Memory B cell (primary cell): ENCODE measurements at places on chromosomes 12 and 14.
A peak's percentile ranks its signal among the peaks of the same experiment; 100 is the strongest.

GRCh38 chr14:91244501-91244901 is at the start of gene GPR68:
TSS of gene GPR68 (minus strand) at chr14:91244704. CDS start at chr14:91235050, 9,654 bp downstream.
- no peak for DNase-seq

- DNase-seq: no peak
Measured at GRCh38 chr12:20950248-20950647, 139.7 kb downstream of the SLCO1B3 start.

- DNase-seq: no peak
Measured at GRCh38 chr14:27686137-27686536, 1080.5 kb upstream of the FOXG1 start.

DNA sequence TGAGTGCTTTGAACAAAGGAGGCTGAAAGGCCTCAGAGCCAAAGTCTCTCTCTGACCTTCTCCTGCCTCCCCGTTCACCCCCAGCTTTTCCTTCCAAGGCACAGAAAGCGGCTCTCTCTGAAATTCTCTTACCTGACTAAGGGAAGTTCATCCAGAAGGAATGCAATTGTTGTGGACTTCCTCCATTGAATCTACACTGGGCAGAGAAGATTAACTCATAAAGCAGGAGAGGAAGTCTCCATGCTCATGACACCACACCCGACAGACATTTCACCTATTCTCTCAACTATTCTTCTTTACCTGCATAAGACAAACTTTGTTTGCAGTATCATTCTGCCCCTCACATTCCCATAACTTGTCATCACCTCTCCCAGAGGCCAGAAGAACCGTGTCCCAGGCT is 129.3 kb upstream of the CCDC175 start:
- no peak for DNase-seq

DNA sequence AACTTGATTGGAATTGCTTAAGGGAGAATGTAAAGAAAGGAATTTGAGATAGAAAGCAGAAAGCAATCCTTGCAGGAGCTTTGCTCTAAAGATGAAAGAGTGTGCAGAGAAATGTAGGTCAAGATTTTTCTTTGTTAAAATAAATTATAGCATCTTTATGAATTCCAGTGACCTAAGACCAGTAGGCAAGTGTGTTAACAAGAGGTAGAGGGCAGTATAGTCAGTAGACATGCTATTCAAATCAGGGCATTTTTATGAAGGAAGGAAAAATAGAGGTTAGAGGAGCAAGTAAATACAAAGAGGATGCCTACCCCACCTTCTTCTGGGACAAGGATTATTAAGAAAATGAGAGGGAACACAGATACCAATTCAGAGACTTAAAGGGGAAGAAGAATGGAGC is 148.5 kb downstream of the PLCZ1 start:
- no peak for DNase-seq

- DNase-seq: no peak
Measured at GRCh38 chr12:1738446-1738845, 47.6 kb downstream of the ADIPOR2 start.

DNA sequence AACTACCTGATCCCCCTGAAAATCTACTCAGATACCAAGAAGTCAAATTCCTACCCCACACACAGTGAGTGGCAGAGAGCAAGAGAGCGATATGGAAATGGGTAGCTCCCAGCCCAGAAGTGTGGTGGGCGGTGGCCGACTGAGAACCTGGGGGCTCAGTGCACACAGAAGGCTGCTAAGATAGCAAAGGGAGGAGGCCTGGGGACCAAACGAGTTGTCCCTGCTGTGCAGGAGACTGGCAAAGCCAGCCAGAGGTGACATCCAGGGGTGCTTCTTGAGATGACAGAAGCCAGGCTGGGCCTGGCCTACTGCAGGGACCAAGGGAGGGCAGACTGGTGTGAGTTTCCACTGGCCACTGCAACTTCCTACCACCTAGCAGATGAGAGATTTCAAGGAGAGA is 52.9 kb downstream of the VWF start:
- no peak for DNase-seq

DNA sequence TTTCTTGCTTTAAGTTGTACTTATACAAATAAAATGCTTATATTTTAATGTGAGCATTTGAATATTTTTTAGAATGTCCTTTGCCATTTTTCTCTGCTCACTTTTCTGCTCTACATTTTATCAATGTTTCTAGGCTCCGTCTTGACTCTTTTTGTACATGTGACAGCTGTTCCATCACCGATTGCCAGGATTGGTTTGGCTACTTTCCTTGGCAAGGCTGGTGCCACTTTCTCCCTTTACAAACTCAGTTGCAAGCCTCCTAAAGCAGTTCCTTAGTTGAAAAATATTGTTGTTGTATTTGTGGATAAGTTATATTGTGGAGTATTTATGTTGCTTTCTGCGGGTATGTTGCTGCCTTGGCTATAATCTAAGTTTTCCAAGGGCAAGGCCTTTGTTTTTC is 63.4 kb downstream of the DACT1 start:
- DNase-seq: no peak

- DNase-seq: no peak
Measured at GRCh38 chr14:101451166-101451565, 110.1 kb upstream of the DIO3 start.

GRCh38 chr12:19095331-19095730 is 34.2 kb upstream of the PLEKHA5 start:
- no peak for DNase-seq

- DNase-seq: no peak
Measured at GRCh38 chr12:7121324-7121723, 7.4 kb downstream of the RBP5 start.

DNA sequence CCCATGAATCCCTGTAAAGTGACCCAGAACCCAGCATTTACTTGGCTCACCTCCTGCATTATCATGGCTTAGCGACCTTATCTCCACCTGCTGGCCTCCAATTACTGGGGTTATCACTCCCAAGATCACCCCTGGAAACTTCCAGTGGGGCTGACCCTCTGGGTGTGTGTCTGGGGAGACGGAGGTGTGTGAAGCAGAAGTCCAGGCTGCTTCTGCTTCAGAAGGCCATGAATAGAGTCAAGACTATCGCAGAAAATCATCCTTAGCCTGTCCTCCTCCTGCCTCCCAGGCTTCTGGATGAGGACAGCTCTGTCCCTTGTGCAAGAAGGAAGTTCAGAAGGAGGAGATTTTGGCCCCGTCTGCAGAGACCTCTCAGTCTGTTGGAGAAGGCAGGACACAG is 408 bp upstream of the KRT72 start:
- DNase-seq: no peak

DNA sequence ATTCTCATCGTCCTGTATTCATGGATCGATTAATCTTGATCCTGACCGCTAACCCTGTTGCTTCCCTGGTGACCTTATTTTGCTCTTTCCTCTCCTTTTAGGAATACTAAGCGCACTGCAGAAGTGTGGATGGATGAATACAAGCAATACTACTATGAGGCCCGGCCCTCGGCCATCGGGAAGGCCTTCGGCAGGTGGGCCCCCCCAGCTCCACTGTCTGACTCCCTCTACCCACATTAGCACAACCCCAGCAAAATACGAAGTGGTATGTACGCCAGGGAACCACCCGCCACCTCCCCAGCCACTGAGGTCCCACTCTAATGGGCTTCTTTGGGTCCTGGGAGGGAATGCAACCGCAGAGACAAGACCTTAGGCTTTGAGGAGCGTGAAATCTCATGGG is 58.7 kb downstream of the ERH start:
- DNase-seq: no peak

DNA sequence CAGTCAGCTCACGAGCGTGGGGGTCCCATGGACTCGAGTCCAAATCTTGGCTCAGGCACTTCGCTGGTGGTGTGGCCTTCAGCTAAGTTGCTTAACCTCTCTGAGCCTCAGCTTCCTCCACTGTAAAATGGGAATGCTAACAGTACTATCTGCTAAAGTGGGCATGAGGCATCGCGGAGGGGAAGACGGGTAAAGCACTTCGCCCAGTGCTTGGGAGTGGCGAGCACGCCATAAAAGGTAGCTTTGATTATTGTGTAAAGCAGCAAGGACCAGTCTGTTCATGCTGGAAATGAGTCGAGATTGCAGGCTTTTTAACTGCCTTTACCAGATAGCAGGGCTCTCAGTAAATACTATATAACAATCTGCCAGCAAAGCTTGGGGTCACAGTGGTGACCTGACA is 24.5 kb downstream of the HRK start:
- DNase-seq: no peak

- DNase-seq: no peak
Measured at GRCh38 chr14:67358924-67359774, 455 bp downstream of the ATP6V1D start.

DNA sequence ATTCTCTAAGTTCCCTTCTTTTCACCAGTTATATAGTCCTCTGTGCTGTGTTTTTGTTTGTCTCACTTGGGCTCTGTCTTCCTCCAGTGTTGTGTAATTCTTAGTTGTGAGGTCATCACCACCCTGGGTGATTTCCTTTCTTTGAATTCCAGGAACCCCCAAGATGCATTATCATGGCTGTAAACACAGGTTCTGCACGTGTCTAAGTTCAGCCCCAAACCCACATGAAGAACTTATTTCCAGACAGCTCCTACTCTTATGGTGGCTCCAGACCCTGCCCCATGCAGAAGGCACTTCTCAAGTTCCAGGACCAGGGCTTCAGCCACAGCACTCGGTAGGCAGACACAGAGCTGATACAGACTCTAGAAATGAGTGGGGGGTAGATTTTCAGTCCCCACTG is 560.5 kb downstream of the BCL11B start:
- no peak for DNase-seq

DNA sequence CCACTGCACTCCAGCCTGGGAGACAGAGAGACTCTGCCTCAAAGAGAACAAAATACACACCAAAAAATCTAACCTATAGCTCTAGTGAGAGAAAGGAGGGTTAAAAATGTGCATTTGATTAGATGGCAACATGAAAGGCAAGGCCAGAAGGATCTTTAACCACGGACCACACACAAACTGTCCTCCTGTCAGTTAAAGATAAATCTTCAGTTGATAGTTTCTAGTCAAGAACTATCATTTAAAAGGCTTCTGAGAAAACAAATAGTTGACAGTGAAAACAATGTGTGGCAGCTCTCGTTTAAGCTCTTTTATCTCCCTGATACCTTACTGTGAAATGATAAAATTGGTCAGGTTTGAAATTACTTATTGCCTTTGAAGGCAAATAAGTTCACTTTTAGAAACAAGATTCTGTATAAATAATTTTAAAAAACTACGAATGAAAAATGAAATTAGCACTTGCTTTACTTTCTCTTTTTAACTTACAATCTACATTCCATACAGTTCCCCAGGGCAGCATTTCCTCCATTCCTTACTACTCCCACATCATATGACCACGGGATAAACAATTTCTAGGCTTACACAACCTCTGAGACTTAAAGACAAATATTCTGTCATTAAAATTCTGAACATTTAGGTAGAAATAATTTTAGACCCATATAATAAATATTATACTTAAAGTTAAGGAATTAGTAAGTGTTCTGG is 71.4 kb upstream of the GNPNAT1 start:
- no peak for DNase-seq

DNA sequence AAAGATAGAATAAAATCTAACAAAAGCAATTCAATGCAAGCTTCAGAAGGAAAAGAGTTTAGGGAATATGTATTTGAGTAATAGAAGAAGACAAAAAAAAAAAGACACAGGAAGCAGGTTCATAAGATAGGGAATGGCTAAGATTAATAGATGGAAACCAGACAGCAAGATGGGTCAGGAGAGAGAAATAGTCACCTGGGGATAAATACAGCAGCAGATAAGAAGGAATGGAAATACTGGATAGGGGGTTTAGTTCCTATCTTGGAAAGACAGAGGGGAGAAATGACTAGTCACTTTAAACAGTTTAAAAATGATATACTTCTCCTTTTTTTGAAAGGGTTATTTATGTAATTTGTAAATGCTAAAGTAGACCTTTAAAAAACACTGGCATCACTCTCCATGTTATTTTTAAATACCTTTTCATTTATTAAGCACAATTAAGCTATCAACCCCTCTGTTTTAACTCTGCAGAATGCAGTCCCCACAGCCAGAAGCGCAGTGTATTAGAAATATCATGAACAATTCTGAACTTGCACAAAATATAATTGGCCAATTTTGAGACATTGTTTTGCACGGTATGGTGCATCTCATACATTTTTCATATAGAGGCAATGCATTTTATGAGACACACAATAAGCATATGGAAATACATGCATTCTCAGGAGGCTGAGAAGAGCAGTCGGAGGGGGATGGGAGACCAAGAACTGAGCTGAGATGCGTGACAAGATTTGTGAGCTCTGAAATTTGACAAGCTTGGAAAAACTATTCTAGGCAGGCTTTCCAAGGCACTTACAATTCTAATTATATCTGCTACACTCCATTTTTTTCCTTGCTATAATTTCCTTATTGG is 303.4 kb upstream of the PRICKLE1 start:
- DNase-seq: no peak

GRCh38 chr14:55762595-55763232 is 182.7 kb downstream of the KTN1 start:
- no peak for DNase-seq

- DNase-seq: no peak
Measured at GRCh38 chr14:50647753-50648152, 20.4 kb downstream of the SAV1 start.

DNA sequence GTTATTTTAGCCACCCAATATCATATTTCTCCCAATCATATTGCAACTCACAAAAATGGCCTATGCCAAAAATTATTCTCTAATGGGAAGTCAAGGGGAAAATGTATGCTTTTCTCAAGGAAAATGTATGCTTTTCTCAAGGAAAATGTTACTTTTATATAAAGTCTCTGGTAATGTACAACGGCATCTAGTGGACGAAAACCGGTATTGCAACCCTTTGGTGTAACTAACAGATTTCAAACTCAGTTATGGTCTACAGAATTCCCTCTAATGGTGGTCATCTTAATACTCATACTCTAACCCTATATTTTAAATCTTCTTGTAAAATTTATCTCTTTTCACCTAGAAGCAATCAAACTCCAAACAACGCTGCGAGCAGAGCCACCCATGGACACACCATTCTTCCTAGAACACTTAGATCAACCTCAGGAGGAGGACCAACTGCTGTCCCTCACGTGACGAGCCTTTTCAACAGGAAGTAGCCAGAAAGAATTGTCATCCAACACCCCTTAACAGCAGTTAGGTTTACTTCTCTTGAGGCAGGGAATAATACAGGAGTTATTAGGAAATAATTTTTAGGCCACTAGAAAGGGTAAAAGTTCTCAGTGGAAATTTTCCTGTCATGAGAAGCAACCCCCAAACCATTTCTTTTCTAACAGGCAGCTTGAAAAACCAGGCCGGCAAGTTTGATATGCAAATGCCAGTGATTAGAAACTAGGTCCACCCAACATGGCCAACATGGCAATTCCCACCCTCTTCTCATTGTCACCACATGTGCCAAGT is 20.1 kb downstream of the APOBEC1 start:
- peak; percentile 30 for DNase-seq

- DNase-seq: no peak
Measured at GRCh38 chr12:29346769-29347421, 34.1 kb downstream of the ERGIC2 start.

- DNase-seq: no peak
Measured at GRCh38 chr12:31460024-31460423, 130.9 kb downstream of the DENND5B start.

- DNase-seq: no peak
Measured at GRCh38 chr12:51593021-51593420, 2.0 kb downstream of the SCN8A start.

- no peak for DNase-seq
Measured at GRCh38 chr12:6288235-6288634, 22.2 kb upstream of the PLEKHG6 start.
